ENCODE measurements at places on chromosomes 1 and 21.

- no peak overlapping the region for H3K4me3 ChIP-seq
- no peak overlapping the region for H3K27ac ChIP-seq
- H3K4me1 ChIP-seq, result no peaks in the 10 kb centered on the region
- H3K36me3 ChIP-seq, result no peaks in the 10 kb centered on the region
These were observed 859.0 kb upstream of the B3GALT2 start for GRCh38 chr1:194045416-194045815.

GRCh38 chr1:9322661-9323244 lies 30.1 kb downstream of the SPSB1 start:
- H3K36me3 ChIP-seq, result no peaks in the 10 kb centered on the region
- H3K27ac ChIP-seq, result no peak overlapping the region
- no peak overlapping the region for H3K4me3 ChIP-seq
- H3K27me3 ChIP-seq, result peaks cover 1% of the 10 kb centered on the region
- DNase-seq, result no peak

DNA sequence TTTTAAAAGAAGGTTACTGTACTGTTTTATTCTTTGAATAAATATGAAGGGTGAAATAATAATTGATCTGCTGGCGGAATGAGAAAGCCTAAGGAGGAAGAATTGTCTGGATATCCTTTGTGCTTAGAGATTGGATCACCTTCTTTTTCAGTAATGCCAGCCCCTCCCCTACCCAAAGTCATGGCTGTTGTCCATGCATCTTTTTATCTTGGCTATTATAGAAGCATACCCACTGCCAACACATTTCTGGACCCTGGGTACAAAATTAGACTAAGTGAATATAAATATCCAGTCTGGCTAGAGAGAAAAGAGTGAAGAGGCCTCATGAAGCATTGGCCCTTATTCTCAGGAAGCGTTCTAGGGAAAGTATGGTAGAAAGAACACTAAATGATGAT lies 28.1 kb downstream of the AK4 start:
- H3K27me3 ChIP-seq, result peaks cover 6% of the 10 kb centered on the region
- H3K36me3 ChIP-seq, result no peaks in the 10 kb centered on the region
- DNase-seq, result no peak
- H3K4me1 ChIP-seq, result no peaks in the 10 kb centered on the region

GRCh38 chr1:43004587-43005459 lies 46.2 kb upstream of the SLC2A1 start:
- peaks cover 8% of the 10 kb centered on the region for H3K4me1 ChIP-seq
- peaks cover 3% of the 10 kb centered on the region for H3K27me3 ChIP-seq
- no peak overlapping the region for H3K27ac ChIP-seq
- no peak for DNase-seq

GRCh38 chr1:73998348-73998959 lies 199.5 kb downstream of the LRRIQ3 start:
- no peak overlapping the region for H3K4me3 ChIP-seq
- H3K27me3 ChIP-seq, result peaks cover under 1% of the 10 kb centered on the region
- H3K27ac ChIP-seq, result no peak overlapping the region
- no peaks in the 10 kb centered on the region for H3K36me3 ChIP-seq

- no peak for DNase-seq
- no peak overlapping the region for H3K27ac ChIP-seq
- H3K36me3 ChIP-seq, result no peaks in the 10 kb centered on the region
- H3K4me3 ChIP-seq, result no peak overlapping the region
These were observed 18.9 kb upstream of the USP24 start for GRCh38 chr1:55234016-55234415.

GRCh38 chr1:207999972-208000371 lies 89.0 kb upstream of the CD34 start:
- H3K4me1 ChIP-seq, result no peaks in the 10 kb centered on the region
- H3K36me3 ChIP-seq, result peaks cover 2% of the 10 kb centered on the region
- H3K27me3 ChIP-seq, result peaks cover 9% of the 10 kb centered on the region
- DNase-seq, result no peak
- H3K4me3 ChIP-seq, result no peak overlapping the region

DNA sequence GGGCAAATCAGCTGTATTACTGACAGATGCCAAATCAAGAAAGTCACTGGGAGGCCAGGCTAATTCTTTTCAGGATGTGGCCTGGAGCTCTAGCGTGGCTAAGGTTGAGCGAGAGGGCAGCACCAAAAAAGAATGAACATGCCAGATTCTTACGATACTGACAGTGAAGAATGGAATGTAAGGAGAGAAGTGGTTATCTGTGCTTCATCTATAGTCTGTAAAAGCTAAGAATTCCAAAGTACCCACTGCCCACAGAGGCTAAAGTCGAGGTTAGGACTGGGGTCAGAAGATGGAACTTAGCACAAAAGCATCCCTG lies 32.7 kb downstream of the TFAP2E start:
- peaks cover 9% of the 10 kb centered on the region for H3K4me1 ChIP-seq
- H3K27ac ChIP-seq, result peak overlapping the region; percentile 46
- H3K4me3 ChIP-seq, result no peak overlapping the region
- peaks cover 35% of the 10 kb centered on the region for H3K36me3 ChIP-seq
- no peak for DNase-seq

Data from memory B cell (primary cell).